ENCODE measurements at places on chromosomes 6 and 20.

DNA sequence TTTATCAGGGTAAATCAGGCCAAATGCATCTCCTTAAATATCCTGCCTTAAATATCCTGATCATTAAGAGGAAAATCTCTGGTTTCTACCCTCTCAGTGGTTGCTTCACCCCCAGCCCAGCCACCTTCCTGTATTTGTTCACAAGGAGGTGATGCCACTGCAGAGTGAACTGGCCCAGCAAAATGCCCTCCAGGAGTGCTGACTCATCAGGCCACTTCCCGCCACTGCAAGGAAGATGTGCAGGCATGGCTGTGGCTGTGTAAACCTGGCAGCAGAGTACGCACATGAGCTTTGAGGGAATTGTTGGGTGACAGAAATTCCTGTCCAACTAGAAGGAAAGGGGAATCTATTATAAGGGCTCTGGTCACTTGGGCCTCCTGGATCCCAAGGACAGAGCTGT, 13.8 kb downstream of the NQO2 start:
- DNase-seq: no peak

- DNase-seq: no peak
These were observed 582 bp downstream of the SNRPB start for GRCh38 chr20:2469991-2470422.

DNA sequence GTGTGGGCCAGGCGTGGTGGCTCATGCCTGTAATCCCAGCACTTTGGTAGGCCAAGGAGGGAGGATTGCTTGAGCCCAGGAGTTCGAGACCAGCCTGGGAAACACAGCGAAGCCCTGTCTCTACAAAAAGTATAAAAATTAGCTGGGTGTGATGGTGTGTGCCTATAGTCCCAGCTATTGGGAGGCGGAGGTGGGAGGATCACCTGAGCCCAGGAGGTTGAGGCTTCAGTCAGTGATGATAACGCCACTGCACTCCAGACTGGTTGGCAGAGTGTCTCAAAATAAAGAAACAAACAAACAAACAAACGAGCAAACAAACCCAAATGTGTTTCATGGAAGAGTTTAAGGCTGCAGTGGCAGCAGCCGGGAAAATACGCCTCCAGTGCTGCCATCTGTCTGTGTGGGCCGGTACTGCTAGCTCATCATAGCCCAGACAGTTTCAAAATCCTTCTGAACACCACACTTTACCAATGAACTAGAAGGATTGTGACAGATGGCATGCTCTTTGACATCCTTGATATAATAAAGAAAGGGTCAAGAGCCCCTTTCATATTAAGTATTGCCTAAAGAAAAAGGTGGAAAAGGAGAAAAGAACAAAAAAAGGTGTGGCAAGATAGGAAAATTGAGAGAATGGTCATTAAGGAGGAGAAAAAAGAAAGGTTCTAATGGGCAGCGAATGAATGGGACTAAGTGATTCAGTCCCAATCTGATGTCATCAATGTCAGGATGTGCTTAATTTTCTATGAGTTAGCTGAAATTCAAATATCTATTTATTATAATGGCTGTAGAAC, 298.6 kb downstream of the SYNE1 start:
- peak; percentile 4 for DNase-seq

- no peak for DNase-seq
These were observed 106.9 kb downstream of the TRDN start for GRCh38 chr6:123529843-123530242.

DNA sequence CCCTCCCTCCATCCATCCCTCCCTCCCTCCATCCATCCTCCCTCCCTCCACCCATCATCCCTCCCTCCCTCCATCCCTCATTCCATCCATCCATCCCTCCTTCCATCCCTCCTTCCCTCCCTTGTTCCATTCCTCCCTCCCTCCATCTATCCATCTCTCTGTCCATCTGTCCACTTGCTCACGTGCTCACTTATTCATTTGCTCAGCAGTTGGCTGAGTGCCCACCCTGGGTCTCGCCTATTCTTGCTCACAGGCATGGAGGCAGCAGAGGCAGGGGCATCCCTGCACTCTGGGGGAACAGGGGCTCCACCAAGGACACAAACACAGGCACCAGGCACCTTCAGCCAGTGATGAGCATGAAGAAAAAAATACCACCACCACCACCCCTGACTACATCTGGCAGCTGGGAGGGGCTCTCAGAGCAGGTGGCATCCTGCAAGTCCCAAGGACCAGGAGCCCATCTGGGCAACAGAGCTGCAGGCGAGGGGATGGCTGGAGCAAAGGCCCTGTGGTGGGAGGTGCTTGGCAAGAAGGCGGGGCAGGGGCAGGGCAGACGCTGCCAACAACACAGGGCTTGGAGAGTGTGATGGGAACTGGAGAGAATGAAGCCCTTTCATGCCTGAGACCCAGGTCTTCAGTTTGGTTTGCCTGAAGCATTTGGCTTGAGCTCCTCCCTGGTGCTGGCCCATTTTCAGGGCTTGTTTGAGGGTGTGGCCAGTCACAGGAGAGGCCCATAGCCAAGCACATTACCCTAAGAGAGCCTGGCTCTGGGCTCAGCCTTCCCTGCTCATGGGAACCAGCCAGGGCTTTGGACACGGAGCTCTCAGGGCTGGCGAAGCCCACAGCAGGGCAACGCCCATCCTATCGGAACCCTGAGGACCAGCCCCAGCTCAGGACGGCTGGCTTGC, 40.2 kb upstream of the MRGBP start:
- no peak for DNase-seq

GRCh38 chr20:25508083-25508770, 77.1 kb downstream of the NINL start:
- no peak for DNase-seq

- DNase-seq: no peak
These were observed 75.0 kb upstream of the EZR start for GRCh38 chr6:158894193-158894592.

- DNase-seq: no peak
These were observed 5.1 kb upstream of the TXLNB start for GRCh38 chr6:139296927-139297326.

DNA sequence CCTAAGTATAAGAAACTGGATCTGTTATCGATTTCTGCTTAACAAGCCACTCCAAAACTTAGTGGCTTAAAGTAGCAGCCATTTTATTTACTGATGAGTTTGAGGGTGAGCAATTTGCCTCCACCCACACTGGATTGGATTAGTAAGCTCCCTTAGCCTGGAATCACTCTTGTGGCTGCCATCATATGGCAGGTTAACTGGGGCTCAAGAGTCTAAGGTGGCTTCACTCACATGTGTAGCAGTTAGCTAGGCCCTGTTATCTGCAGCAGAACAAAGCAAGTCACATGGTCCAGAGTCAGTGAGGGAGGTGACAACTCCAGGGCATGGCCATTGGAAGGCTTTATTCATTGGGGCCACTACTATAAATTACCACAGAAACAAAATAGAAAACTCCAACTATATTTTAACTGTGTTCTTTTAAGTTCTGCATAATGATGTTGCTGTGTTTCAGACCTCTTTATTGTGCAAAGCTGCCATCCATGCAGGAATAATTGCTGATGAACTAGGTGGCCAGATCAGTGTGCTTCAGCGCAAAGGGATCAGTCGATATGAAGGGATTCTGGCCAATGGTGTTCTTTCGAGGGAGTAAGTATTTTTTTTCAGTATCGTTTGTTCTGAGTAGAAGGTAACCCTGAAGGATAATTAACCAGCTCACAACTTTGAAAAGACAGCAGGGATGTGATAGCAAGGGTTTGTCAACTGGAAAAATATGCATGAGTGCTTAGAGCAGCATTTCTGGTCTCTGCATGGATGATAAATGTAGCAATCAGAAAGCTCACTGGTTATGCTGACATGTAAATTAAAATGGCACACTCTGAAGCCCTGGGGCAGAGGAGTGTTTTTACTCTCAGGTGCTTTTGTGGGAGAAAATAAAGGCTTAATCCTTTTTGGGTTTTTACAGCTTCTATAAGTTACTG, 49.6 kb downstream of the DCBLD1 start:
- DNase-seq: no peak

GRCh38 chr6:18042536-18043145, 55.2 kb upstream of the KIF13A start:
- DNase-seq: no peak

GRCh38 chr20:37734228-37734985, 40.6 kb downstream of the CTNNBL1 start:
- no peak for DNase-seq

GRCh38 chr20:57160985-57161384, 105.5 kb downstream of the BMP7 start:
- no peak for DNase-seq

GRCh38 chr6:161031721-161032495, 40.3 kb downstream of the MAP3K4 start:
- DNase-seq: no peak

DNA sequence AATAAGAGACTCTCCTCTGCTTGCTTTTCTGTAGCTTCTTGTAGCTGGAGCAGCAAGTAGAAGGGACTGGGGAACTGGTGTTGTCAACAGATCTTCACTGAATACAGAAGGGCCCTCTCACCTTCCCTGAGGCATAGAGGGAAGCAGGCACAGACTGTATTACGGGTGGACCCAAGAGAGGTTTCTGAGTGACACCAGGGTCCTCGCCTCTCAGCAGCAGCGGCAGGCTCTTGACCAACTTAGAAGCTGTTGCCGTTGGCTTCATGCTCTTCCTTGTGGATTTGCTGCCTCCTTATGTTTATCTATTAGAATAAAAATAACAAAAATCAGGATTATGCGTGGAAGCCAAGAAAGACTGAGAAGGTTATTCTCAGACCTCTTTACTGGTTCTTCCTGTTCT, 31.7 kb downstream of the GFRA4 start:
- DNase-seq: no peak

DNA sequence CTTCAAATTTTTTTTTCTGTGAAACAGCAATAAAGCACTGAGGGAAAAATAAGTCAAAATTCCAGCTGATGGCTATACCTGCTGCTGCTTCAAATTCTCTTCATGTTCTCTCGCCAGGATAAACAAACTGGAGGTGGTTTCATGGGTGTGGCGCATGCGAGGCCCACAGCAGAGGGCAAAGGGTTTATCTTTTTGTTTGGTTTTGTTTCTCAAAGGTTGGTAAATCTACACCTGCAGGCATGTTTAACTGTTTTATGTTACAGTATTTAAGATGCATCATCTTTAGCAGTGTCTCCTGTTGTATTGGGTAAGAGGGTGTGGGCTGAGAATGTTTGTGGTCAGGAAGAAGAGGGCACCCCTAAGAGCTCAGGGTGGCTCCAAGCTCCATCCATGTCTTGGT, 342.2 kb downstream of the CDH26 start:
- no peak for DNase-seq

GRCh38 chr6:156260815-156261214, 516.4 kb upstream of the ARID1B start:
- DNase-seq: no peak

- peak; percentile 49 for DNase-seq
These were observed 715 bp downstream of the SOX12 start for GRCh38 chr20:325889-326644.

DNA sequence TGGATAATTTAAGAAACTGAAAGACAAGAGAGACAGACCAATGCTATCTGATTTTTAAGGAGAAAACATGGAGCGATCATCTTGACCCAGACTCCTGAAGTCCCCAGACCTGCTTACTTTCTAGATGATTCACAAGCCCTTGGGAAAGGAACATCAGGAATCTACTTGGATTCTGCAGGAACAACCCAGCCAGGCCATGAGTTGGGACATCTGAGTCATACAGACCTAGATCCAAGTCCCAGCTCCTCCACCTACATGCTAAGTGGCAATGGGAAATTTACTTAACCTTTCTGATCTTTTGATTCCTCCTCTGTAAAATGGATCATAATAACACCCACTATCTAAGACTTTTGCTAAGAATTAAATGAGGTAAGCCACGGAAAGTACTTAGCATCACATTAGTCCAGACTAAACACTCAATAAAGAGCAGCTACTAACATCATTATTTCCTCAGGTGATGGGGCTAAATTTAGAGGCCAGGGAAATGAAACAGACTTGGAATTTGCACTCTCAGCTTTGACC, 61.0 kb upstream of the MAFB start:
- no peak for DNase-seq

DNA sequence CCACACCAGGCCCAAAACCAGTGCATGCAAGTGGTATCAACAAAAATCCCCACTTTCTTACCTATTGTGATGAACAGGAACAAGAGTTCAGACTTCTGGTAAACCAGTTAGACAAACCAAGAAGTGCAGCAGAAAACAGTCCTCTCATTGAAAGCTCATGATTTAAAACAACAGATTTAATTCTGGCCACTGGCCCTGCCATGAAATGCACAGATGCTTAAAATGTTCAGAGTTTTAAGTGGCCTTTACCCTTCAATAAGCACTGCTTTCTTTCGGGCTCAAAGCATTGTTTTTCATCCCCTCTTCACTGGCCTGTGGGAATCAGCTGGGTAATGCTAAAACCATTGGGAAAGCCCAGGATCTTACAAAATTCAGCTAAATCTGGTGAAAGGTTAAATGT, 102.4 kb upstream of the ISM1 start:
- no peak for DNase-seq
